ENCODE measurements at places on chromosomes 13 and 19.

- DNase-seq = no peak
These were observed 27.5 kb upstream of the ANKRD10 start for GRCh38 chr13:110942248-110942981.

GRCh38 chr19:33117501-33117900, 14.4 kb upstream of the WDR88 start:
- no peak for DNase-seq

DNA sequence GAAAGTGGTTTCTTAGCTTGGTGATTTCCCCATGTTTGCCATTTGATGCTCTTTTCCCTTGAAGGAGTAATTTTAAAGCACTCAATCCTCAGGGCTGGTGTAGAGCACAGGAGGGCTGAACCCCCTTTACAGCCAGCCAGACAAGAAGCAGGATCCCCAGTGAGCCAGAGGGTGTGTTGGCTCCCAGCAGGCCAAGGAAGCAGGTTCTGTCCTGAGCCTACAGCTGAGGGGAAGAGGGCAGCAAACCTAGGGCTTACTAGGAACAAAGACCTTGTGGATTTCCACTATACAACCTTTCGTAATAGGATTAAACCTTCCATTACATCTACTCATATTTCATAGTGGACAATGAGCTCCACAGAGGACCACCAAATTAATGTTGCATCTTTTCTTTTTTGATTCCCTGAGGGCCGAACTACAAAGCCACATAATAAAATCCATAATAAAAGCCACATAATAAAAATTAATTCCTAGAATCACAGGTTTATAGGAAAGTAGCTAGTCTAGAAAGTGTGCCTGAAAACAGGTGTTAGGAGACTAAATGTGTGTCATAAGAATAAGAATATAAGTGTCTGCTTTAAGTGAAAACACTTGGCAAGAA, 300.2 kb downstream of the DCLK1 start:
- no peak for DNase-seq

GRCh38 chr13:50715402-50716146, 127.9 kb downstream of the DLEU7 start:
- no peak for DNase-seq

All from stimulated activated CD8-positive, alpha-beta memory T cell treated with anti-CD3 and anti-CD28 coated beads, Interleukin-7, amount 100 ng/mL, for 24 hours (primary cell).